Activated naive CD4-positive, alpha-beta T cell (primary cell): ENCODE measurements at places on chromosomes 1 and 21.
A peak's percentile ranks its signal among the peaks of the same experiment; 100 is the strongest.

GRCh38 chr1:225962440-225962975, 21.5 kb upstream of the LEFTY2 start:
- DNase-seq: peak; percentile 47

DNA sequence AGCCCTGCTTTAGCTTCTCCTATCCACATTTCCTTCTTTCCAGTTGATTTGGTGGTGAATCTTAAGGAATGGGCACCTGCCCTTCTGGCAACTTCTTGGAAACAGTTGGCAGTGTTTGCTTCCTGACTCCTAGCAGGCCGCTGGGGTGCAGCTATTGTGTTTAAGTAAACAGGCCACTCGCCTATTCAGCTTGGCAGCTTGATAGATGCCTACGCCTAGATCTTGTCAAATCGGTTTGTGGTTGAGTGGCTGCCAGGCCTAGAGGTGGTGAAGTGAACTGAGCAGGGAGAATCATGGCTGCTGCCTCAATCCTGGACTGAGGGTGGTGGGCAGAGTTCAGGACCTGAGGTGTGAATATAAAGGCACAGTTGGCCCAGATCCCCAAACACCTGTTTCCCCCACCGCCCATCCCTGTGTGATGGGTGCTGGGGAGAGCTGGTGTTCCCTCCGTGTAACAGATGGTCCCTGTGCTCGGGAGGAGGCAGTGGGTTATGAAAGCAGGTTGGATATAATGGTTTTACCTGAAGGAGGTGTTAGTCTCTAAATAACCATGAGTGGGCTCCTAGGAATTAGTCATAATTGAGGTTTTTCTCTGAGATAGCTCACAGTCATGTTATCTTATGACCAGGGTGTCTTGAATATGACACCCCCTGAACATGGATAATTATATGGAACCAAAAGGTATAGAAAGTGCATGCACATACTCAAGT, 940 bp upstream of the PLA2G2C start:
- DNase-seq: no peak

DNA sequence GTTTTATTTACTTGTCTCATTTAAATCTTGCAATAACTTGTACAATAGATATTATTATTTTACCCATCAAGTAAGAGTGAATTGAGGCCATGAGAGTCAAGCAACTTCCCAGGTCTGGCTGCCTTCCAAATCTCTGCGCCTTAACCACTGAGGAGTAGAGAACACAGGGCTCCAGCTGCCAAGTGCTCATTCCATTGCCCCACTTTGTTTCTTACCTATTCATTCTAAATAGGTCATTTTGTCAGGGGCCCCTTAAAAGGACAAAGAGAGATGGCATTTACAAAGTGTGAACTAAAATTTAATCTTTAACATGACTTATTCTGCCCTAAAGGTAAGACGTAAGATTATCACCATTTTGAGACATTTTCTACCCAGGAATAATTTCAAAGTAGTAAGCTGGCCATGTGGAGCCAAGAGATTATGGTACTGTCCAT, 3.5 kb downstream of the PPP1R15B start:
- DNase-seq: no peak

DNA sequence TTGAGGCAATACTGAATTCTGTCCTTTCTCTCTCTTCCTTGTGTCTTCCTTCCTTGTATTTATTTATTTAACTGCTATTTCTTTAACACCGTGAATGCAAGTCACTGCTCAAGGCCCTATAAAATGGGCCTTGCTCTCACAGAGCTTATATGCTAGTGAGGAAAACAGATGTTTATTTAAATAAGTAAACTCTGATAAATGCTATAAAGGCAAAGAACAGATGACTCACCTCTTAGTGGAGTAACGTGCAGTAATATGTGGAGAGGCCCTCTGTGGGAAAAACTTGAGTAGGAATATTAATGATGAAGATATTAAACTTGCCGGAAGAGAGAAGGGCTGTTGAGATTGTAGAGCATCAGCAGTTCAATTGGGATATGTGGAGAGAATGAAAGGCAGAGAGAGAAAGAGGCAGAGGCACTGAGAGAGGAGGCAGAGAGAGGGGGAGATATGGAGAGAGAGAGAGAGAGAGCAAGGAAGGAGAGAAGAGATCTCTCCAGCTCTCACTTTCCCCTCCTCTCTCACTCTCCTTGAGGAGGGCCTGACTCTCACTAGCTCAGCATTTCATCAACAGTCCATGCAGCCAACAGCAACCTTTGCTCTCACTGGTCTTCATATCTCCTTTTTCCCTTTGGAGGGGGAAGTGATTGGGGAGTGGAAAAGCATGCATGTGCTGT, 322.2 kb downstream of the LMX1A start:
- DNase-seq: no peak

- no peak for DNase-seq
These were observed 211.5 kb downstream of the TTLL7 start for GRCh38 chr1:83787246-83787998.

- DNase-seq: no peak
These were observed 48.6 kb downstream of the CD34 start for GRCh38 chr1:207862241-207862787.

- DNase-seq: no peak
These were observed 3.0 kb downstream of the RXFP4 start for GRCh38 chr1:155944444-155944799.

DNA sequence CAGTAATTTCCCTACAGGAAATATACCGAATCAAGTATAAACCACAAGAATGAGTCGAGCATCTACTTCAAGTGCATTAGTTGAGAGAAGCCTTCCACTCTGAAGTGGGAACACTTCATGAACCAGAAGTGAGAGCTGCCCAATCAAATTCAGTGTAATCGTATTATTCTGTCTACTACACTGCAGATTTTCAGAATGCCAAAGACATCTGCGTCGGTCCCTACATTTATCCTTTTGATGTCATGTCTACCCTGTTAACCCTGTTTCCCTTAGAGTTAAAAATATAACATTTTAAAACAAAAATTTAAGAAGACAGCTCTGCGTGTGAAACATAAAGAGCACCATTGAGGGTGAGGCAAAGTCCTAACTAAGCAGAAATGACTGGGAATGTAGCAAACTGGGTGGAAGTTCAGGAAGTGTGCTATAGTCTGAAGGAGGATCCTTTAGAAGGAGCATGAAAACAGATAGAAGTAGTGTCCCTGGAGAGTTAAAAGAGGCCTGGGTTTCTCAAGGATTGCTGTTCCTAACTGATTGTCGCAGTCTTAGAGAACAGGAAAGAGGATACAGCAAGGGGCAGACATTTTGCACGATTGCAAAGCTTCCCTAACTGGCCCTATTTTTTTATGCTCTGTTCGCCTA, 291.2 kb downstream of the PTPRC start:
- no peak for DNase-seq

DNA sequence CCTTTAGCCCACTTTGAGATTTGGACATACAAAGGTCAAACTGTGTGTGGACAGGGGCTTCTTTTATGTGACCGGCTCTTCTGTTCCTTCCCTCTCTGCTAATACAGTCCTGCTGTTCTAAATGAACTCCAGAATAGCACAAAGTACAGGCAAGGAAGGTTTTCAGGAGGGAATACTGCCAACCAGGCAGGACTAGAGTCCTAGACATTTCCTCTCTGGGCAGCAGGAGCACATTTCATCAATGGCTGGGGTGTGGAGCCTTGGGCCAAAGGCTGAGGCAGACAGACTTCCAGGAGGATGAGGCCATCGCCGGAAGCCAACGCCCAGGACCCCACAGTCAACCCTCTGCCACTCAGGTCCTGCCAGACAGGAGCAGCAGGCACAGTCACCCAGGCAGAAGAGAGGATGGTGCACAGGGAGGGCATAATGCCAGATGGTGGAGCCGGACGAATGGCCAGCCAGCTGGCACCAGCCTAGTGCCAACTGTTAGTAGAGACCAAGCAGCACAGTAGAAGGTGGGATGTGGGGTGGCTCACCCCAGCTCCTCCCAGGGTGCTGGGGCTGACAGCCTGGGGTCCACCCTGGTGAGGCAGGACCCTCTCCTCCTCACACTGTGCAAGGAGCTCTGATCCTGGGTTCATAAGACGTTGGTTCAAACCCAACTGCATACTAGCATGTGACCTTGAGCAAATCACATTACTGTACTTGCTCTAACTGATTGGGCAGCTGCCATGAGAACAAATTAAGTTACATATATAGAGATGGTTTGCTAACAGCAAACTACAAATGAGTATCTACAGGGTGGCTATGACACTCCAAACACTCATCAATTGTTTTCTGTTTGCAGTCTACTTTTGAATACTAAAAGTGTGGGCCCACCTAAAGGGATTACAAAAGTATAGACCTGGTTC, 410.7 kb downstream of the SIPA1L2 start:
- no peak for DNase-seq

DNA sequence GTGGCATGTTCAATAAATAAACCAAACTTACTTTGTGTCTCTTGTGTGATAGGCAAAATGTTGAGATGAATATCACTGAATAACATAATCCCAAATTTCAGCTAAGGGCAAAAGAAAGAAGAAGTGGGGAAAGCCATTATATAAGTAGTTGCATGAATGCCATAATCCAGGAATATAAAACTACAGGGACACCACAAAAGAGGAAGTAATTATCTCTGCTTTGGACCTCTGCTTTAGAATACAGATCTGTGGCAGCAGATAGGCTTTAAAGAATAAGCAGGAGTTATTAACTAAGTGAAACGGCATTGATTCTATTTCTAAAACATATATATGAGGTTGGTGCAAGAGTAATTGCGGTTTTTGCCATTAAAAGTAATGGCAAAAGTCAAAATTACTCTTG, 288.5 kb upstream of the SNX7 start:
- DNase-seq: no peak

- no peak for DNase-seq
These were observed 60.5 kb downstream of the SLC66A1 start for GRCh38 chr1:19372602-19373001.

DNA sequence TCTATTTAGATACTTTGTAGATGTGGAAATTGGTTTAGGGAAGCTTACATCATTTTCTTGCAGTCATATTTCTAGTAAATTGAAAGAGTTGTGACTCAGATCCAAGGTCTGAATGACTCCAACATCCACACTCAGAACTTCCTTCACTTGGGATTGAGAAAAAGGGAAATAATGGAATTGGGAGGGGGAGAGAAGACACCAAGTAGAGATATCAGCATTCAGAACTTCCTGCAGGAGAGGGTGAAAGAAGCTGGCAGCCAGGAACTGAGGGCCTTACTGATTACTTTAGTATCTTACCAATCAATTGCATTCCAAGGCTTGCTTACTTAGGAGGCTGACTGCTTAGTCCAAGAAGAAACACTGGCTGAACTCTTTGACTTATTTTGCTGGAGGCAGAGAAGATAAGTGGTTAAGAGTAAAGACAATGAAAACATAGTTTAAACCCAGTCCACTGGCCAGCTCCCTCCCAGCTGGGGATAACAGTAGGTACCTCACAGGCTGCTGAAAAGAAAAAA, 21.7 kb downstream of the APP start:
- no peak for DNase-seq

GRCh38 chr1:172108161-172108893, 267.0 kb downstream of the DNM3 start:
- no peak for DNase-seq

GRCh38 chr1:91819038-91819788, 66.7 kb downstream of the TGFBR3 start:
- no peak for DNase-seq

GRCh38 chr1:151043163-151043562, 4.4 kb upstream of the C1orf56 start:
- DNase-seq: no peak

- DNase-seq: no peak
These were observed 655.5 kb downstream of the KIF26B start for GRCh38 chr1:245810181-245810769.

GRCh38 chr1:225878282-225878681, 3.9 kb downstream of the TMEM63A start:
- no peak for DNase-seq

DNA sequence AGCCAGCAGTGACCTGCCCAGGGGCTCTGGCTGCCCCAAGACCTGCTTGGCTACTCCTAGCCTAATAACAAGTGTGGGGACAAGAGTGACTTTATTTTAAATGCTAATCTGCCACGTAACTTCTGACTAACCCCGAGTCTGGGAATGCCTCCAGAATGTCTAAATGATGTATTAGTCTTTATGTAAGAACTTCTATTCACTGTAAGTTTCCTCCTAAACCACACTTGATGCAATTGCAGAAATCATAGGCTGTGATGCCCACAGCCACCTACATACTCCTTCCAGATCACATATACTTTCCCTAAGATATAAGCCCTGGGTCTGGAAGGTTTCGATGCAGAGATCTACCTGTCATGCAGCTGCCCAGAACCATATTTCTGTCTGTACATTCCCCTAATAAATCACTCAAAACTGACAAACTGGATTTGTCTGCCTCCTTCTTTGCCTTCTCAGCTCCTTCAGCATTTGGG, 5.9 kb upstream of the VPS45 start:
- DNase-seq: no peak

DNA sequence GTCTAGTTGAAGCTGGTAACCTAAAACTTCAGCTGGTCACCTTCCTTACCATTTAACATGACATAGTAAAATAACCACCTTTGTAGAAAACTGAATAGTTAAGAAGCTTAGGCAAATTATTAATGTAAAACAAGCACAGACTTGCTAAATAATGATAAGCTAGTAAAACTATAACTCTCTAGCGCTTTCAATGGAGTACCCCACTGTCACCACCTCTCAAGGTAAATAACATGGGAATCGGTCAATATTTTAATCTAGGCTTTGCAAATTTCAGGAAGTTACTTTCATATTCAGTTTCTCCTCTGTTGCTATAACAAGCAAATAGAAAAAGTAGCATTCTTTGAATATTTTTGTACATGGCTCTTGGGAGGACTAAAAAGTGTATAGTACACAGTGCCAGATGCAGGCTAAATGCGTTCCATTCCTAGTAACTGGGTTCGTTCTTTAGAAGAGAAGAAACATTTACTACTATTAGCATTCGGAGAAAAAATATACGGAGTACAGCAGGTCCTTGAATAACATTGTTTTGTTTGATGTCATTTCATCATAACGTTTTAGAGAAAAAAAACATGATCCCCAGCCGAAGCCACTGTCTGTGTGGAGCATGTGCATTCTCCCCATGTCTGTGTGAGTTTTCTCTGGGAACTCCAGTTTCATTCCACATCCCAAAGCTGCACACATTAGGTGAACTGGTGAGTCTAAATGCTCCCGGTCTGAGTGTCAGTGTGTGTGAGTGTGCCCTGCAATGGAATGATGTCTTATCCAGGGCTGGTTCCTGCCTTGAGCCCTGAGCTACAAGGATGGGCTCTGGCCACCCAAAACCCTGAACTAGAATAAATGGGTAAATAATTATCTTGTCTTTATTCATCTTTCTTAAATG, 52.5 kb downstream of the EPRS1 start:
- DNase-seq: no peak

GRCh38 chr1:66676613-66677298, 75.5 kb upstream of the DYNLT5 start:
- DNase-seq: no peak

DNA sequence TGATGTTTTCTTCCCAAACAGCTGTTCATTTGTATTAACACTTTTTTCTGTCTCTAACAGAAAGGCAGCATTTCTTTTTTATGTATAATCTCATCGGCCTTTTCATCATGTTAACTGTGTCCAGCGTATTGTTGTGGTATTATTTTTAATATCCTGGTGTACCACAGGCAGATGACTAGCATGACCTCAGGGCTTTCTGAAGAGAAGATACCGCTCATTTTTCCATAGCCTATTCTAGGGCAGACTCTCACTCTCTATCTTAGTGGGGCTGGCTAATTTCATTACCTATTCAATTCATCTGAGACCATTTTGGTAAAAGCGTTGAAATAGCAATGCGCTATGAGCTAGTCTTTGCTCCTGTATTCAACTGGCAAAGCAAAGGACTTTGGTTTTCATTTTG, 209.9 kb downstream of the SDCCAG8 start:
- no peak for DNase-seq

- DNase-seq: no peak
These were observed 247.3 kb downstream of the FOXD2 start for GRCh38 chr1:47684964-47685762.
